ENCODE measurements at places on chromosomes 3 and 15.

DNA sequence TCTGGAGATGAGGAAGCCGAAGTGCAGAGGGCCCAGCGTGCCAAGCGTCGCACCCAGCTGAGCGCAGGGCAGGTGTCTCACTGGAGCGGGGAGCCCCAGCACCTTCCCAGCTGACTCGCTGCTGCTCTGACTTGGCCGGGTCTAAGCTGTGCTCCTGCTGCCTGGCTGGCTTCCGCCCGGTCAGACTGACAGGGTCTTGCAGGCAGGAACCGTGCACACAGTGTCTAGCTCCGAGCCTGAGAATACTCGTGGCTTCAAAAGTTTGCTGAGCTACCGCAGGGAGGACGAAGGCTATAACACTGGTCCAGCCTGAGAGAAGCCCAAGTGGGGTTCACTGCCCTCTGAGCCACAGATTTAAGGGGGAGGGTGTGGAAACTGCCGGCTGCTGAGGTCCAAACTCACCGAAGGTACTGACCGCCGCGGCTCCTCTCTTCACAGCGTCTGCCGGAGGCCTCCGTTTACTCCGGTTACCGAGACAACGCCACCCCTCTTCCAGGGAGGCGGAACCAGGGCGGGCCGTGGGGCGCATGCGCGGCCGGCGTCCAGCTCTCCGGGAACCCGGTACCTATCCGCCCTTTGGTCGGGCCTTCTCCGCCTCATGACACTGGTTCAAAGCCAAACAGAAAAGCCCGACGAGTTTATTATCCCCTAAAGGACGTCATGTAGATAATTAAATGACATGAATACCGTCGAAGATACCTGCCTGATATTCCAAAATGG is at the start of gene CFAP44:
Gene CFAP44, minus strand, starts transcription at position 443 of the 720 bp plus-strand sequence. CDS start 7,829 bp downstream, outside the sequence.
- DNase-seq: peak; percentile 21

GRCh38 chr15:83775738-83776137 is 121.8 kb downstream of the ADAMTSL3 start:
- DNase-seq: no peak

- DNase-seq: peak; percentile 91
These were observed 31.7 kb upstream of the MFSD1 start for GRCh38 chr3:158769952-158770740.

- DNase-seq: no peak
These were observed 29.3 kb downstream of the PPP2R3A start for GRCh38 chr3:135994708-135995337.

DNA sequence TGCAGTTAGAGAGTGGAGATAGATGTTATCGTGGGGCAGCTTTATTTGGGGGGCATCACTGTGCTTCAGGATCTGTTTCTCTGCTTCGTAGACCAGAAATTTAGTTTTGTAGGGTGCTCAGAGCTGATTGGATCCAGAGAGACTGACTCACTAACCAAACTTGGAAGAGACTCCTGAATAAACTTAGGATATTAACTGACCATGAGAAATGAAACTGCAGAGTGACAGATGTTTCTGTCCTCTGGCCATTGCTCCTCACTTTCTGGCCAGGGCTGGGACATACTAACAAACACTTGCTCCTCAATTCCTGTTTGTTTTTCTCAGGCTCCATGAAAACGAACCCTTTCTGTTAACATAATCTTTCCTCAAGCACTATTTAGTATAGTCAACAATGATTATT is 4.3 kb downstream of the ZNF592 start:
- peak; percentile 67 for DNase-seq

- no peak for DNase-seq
These were observed 28.5 kb downstream of the OSTN start for GRCh38 chr3:191227541-191227940.

DNA sequence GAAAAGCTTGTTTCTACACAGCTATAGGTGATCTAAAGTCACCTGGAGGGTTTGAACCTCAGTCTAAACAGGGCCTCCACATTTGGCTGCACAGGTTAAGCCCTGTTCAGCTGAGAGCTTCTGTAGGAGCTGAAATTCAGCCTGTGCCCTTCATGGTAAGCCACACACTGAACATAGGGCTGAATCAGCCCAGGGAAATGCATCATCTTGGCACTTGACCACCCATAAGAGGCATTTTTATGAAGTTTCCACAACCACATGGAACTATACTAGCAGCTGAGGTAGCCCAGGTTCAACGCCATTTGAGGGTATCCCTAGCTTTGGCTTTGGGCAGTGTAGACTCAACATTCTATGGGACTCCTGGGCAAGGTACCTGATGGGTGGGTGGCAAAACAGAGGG is 126.8 kb downstream of the FAM174B start:
- no peak for DNase-seq

DNA sequence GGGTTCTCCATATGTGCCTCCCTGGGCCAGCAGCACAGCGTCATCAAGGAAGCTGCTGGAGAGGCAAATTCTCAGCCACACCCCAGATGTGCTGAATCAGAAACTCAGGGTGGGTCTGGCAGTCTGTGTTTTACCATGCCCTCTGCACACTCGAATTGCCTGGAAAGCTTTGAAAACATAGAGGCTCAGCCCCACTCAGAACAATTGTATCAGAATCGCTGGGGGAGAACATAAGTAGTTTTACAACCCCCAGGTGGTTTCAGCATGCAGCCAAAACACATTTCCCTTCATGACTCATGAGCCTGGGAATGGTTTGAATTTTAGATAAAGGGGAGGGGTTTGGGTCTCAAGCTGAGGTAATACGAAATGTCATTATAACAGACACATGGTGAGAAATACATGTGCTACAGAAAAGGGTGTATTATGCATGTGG is 9.6 kb downstream of the TGM4 start:
- peak; percentile 96 for DNase-seq

DNA sequence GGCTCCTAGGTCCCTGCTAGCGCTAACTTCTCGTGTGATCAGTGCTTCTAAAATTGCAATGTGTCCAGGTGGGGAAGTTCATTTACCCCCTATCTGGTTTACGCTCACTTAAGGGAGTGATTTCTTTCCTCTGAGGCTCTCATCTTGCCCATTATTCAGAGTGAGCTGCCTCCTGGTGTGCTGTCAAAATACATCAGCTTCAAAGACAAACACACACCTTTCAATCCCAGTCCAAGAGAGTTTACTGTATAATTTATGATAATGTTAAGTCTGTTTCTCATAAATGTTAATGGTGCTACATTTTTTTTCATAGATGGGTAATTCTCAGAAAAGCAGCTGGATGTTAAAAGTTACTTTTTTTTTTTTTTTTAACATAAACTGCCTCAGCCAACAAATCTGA is 112.3 kb downstream of the RORA start:
- no peak for DNase-seq

DNA sequence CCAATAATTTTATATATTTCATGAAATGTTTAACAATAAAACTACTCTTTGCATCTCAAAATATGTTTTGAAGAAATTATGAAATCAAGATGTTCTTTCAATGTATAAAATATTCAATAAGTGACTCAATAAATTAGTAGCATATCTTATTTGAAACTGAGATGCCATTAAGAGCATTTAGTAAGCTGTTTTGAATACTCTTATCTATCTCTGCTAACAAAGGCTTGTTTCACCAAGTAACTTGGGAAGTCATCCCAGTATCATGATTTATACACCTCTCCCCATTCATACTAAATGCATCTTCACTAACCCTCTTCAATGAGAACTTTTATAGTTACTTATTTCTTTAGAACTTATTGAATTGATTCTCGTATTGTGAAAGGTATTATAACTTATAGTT is 43.1 kb downstream of the TNIK start:
- no peak for DNase-seq

- DNase-seq: peak; percentile 85
These were observed 61.5 kb upstream of the GALNT15 start for GRCh38 chr3:16112910-16113504.

GRCh38 chr3:87423336-87423735 is 147.0 kb upstream of the POU1F1 start:
- DNase-seq: no peak

DNA sequence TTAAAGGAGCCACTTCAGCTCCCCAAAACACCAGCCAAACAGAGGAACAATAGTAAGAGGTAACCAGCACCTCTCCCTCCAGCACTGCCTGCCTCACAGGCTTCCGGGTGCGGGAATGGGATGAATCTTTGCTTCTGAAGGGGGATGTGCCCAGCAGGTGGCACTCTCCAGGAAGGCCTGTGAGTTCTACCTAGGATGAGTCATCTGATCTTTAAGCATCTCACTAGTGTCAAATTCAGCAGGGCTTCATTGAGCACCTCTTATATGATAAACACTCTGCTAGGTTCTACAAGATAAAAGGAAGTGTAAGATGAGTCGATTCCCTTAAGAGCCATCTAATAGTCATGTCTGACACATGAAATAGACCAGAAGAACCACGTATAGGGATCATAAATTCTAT is 237.4 kb upstream of the UMPS start:
- DNase-seq: no peak

- DNase-seq: peak; percentile 25
These were observed 76.0 kb upstream of the ATP10A start for GRCh38 chr15:25939122-25939521.

DNA sequence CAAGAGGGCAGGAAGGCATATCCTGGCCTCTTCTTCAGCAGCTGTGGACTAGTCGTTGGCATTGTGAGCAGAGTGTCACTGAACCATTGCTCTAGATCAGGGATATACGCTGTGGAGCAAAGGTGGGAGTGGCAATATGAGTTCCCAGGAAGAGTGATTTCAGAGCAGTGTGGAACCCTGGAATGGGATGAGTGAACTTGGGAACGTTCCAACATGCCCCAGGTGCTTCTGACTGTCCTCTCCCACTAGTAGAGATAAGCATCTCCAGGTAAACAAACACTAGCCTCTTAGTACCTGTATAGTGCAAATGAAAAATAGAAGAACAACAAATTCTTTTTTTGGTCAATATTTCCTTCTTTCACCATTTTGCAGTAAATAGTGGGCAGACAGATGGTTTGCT is 123.6 kb upstream of the VEPH1 start:
- DNase-seq: no peak

DNA sequence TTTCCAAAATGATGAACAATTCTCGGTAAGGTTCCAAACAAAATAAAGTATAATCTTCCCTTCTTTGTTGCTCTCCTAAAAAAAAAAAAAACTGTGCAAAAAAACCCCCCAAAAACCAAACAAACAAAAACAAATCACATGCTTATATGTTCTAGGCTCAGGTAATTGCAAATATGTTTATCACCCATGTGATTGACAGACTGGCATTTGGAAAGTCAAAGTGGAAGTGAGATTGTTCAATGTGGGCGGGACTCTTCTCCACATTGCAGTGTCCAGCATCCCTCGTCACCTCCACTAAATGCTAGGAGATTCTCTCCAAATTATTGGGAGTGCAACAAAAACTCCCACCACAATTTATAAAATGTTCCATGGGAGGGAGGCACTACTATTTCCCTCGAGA is 57.6 kb upstream of the CACNA1D start:
- DNase-seq: no peak

GRCh38 chr3:145696011-145696410 is 465.0 kb downstream of the PLOD2 start:
- peak; percentile 3 for DNase-seq

DNA sequence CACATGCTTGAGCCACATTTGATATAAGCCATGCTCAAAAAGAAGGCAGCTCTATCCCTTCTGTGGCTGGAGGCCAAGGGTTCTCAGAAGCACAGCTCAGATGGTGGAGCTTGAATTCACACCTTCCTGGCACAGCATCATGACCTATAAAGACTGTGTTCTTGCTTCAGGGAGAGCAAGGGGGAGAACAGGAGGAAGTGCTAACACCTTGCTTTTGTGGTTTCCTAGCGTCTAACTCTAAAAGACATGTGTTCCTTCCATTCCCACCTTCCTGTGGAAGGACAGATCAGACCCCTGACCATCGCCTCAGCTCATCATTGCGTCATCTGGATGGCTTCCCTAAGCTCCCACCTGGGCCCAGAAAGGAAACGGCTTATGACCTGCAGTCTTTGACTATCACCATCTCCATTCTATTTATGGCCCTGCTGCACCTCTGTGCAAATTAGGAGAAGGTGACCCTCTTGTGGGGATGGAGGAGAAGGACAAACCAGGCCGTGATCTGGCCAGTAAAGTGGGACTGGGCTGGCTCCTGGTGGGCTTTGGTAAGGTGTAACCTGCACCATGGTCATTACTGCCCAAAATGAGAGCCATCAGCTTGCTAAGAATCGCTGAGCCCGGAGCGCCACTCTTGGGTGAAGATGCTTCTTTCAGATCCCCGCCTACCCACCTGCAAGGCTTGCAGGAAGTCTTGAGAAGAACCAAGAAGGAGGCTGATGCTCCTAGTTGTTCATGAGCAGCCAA is 128.5 kb downstream of the SERPINI1 start:
- DNase-seq: no peak

DNA sequence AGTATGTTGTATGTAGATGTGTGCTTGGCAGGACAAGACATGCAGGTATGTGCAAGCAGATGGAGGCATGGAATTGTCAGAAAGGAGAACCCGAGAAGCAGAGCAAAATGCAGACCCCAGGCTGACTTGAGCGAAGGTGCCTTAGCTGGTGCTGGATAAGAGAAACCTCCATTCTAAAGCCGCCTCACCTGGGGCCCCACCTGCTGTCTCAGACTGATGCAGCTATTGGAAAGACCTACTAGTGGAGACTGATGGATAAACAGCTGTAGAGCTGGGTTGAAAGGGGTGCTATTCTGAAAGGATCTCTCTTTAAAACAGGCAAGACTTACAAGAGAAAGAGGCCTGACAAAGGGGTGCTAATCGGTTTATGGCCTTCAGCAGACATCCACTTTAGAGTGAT is 86.2 kb downstream of the EPHB1 start:
- DNase-seq: no peak

- DNase-seq: no peak
These were observed 31.7 kb downstream of the PRR20G start for GRCh38 chr3:127256138-127256537.

DNA sequence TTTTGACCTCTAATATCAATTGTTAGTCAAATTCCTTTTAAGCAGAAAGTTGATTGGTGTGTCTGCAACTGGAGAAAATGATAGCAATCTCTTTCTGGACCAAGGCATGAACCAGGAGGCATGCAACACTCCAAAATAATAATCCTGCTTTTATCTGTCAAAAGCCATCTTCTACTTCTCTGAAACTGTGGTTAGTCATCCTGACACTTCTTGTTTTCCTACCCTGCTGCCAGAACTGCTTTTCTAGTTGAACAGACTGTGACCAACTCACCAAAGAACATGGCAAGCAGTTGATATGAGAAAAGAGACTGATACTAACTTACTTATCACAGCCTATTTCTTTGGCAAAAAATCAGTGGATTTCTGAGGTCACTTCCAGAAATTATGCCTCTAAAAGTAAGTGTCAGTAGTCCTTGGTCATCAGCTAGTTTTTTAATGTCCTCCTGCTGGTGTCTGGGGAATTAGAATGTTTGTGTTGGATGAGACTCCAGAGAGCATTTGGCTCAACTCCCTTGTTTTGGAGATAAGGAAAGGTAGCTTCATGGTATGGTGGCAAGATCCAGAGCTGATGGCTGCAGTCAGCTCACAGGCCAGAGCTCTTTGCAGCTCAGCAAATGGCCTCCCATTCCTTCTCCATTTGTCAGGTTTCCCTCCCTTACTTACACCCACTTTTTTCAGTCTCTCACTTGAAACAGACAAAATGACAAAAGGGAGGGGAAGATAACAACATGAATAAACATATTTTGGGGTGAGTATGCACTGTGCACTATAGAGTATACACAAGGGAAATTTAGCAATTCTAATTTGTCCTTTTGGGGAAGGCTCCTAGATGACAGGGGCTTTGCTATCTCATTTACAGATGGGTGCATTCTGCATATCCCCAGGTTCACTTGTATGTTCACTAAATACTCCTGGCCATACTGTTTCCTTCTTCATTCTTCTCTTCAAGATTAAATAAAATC is 7.0 kb downstream of the CRYGS start:
- DNase-seq: no peak

- DNase-seq: peak; percentile 78
These were observed 8.0 kb downstream of the CHD2 start for GRCh38 chr15:92907896-92908712.

GRCh38 chr15:99452010-99452409 is 113.8 kb upstream of the MEF2A start:
- DNase-seq: no peak

All from foreskin fibroblast (primary cell).